Pulmonary artery endothelial cell (primary cell): ENCODE measurements at places on chromosomes 7 and 10. TPM values are rescaled to one million over a fixed set of nuclear protein-coding genes. Genes with fewer than 3 reads are reported as not detected.

DNA sequence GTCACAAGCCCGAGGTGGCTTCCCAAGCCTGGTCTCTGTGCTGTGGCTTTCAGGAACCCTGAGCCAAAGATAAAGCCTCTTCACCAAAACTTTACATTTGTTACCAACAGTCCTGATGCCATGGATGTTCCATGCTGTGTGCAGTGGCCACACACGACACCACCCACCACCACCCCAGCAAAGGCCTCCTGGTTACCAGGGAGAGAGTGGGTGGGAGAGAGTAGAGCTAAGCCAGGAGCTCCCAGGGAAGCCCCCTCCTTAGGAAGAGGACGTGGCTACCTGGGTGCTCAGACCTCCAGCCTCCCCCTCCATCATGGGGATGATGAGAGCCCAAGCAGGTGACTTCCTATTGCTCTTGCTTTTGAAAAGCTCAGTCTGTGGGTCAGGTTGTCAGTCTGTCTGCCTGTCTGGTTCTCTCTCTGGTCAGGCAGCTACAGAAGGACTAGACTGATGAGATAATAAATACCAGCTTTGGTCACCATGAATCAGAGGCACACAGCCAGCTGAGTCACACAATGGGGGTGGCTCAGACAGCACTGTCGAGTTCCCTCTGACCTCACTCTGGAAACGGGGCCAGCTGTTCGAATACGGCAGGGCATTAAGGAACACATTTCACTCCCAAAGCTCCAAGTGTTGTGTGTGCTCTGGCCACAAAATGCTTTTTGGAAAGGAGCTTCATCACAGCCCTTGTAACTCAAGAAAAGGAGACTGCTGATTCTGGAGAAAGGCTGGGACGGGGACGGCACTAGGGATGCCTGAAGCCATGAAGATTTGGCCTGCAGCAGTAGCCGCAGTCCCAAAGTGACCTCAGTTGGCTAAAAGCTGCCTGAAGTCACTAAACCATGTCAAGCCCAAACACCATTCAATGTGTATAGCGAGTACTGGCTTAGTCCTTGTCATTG is 166.0 kb downstream of the FANK1 start:
- peak; percentile 89 for DNase-seq

DNA sequence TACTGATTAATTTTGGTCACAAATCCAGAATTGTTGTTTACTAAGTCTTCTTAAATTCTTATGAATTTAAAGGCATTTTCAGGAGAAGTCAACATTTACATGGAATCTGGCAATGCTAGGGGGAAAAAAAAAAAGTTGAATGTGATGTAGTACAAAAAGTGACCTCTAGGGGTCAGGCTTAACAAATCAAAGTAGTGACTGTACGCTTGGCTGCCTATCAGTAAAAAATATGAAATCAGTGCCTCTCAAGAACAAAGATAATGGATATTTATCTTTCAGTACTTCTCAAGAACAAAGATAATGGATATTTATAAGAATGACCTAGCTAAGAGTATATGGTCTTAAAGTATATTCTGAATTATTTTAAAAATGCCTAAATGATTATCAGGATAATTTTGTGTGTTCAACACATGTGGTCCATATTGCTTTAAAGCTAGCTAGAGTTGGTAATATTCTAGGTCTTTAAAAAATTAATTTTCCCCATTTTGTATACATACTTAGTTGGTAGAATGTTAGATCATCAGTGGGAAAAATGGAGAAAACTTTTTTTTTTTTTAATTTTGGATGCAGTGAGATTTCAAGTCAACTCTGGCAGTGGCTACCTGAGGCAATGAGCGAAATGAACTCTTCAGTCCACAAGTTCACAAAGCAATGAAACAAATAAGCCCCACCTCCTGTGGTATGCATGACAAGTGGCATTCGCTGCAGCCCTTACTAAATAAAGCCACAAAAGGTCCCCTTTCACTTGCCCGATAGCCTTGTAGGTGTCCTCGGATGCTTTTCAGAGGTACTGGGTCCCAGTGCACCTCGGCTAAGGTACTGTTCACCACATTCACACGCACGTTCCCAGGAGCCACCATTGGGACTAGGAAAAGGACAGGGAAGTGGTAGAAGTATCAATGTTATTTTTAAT is 51.2 kb upstream of the LAMB4 start:
- peak; percentile 32 for DNase-seq

CHST15 gene
- 29.0 and 36.3 TPM in 2 replicates for total RNA-seq

- DNase-seq = no peak
Observed at GRCh38 chr7:74575811-74576210, 81.7 kb upstream of the GTF2I start.

- DNase-seq = peak; percentile 20
Observed at GRCh38 chr10:88848499-88848898, 3.1 kb downstream of the ANKRD22 start.

- DNase-seq = no peak
Observed at GRCh38 chr7:16982640-16983350, 101.0 kb upstream of the AGR3 start.

DNA sequence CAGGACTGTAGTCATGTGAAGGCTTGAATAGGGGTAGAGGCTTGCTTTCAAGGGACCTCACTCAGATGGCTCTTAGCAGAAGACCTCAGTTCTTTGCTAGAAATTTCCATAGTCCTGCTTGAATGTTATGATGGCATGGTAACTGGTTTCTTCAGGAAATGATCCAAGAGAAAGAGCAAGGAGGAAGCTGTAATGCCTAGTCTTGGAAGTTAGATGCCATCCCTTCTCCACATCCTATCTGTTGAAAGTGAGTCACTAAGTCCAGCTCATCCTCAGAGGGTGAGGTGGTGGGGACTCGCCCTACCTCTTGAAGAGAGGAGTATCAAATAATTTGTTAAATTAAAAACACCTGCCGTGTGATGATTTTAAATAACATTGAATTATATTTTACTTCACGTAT is 4.6 kb downstream of the MGAM start:
- no peak for DNase-seq

DNA sequence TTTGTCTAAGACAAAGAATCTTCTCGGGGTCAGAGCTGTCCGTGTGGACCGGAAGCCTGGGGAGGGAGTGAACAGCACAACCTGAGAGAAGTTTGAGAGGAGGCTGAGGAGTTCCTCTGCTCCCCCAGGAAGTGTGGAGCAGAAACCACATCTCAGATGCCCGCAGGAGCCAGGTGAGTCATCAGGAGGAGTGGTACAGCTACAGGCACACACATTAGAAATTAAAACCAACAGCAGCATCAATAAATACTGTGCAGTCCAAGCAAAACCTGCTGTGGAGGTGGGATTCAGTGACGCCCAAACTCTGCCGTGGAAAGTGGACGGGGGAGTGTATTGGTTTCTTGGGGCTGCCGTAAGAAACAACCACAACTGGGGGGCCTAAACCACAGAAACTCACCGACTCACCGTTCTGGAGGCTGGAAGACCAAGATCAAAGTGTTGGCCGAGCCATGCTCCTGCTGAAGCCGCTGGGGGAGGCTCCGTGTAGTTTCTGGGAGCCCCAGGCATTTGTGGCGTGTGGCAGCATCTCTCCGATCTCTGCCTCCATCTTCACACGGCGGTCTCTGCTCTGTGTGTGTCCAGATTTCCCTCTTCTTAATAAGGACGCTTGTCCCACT is 31.2 kb upstream of the GARS1 start:
- no peak for DNase-seq

- no peak for DNase-seq
Observed at GRCh38 chr7:17530244-17530643, 231.8 kb downstream of the AHR start.

- DNase-seq = no peak
Observed at GRCh38 chr10:114749510-114749909, 72.1 kb upstream of the FHIP2A start.

DNA sequence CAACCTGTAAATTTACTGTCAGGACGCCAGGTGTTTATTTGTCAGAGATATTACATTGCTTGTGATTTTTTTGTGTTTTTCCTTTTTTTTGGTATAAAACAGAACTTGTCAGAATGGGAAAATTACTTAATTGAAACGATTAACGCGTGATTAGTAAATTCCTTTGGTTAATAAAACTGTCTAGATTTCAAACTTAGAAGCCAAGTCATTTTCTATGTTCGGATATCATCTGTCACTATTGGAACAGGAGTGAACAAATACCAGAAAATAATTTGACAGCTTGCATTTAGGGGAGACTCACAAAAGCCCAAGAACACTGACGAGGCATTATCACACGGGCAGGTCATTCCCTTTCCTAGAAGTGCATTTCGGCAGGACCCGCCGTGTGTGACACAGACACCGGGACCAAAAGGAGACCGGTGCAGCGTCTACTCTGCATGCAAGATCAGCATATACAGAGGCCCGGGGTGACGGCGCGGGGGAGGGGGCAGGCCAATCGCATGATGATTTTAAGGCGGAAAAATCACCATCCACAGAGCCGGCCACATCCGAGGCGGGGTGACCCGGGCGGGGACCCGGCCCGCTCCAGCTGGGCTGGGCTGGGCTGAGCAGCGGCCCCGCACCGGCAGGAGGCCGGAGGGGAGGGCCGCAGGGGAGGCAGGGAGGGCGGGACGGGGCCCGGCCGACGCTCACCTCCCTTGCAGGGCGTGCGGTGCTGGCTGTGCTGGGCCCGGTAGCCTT is 841 bp downstream of the GLUD1 start:
- DNase-seq = no peak

GRCh38 chr7:94041529-94041928 is 37.4 kb upstream of the BET1 start:
- DNase-seq = peak; percentile 57

- DNase-seq = no peak
Observed at GRCh38 chr7:26593393-26593792, 271.0 kb downstream of the SKAP2 start.

- peak; percentile 49 for DNase-seq
Observed at GRCh38 chr7:107180378-107180777, 11.6 kb downstream of the HBP1 start.

- no peak for DNase-seq
Observed at GRCh38 chr7:85154282-85154937, 32.4 kb downstream of the SEMA3D start.

IFIT1B gene
- not detected in 2 replicates for total RNA-seq

DNA sequence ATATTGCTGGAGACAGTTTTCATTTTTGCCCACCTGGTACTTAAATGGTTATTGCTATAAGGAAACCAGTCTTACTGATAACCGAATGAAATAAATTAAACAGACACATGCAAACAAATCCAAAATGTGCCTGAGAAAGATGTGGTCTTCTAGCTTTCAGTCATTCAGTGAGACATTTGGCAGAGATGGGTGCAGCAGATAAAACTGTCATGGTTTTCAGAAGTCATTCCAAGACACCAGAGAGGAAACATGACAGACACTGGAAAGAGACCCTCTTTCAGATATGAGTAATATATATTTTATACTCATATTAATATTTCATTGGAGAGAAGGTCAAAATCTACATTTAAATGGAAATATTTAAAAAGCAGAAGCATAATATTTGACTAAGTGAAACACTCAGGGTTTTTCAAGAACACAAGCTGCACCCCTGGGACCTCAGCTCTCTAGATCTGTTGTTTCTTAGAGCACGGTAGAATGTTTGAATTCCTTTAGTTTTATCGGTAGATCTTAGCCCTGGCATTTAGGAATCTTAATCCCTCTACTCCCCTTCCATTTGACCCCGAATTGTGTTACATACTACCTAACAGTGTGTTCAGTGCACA is 246.1 kb downstream of the AUTS2 start:
- no peak for DNase-seq

IGFBP1 gene
- 0.26 and 2.1 TPM in 2 replicates for total RNA-seq

OR6V1 gene
- total RNA-seq = not detected in 2 replicates

TRIM50 gene
- total RNA-seq = not detected in 2 replicates

GRCh38 chr7:147659036-147659995 is 931.2 kb upstream of the C7orf33 start:
- no peak for DNase-seq

DNA sequence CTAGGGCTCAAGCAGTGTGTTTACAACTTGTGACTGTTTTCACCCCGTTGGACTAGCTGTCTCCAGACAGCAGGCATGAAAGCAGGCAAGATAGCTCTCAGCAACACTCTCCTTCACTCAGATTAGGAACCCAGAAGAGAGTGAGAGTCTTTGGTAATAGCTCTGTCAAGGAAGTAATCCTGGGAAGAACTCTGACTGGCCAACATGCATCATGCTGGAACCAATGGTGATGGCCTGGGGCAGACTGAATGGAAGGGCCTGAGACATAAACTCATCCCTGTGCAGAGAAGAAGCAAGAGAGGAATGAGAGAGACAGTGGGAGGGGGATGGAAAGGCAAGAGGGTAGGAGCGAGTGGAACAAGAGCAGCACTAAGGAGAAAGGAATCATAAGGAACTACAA is 48.9 kb downstream of the AKR1D1 start:
- no peak for DNase-seq

DNA sequence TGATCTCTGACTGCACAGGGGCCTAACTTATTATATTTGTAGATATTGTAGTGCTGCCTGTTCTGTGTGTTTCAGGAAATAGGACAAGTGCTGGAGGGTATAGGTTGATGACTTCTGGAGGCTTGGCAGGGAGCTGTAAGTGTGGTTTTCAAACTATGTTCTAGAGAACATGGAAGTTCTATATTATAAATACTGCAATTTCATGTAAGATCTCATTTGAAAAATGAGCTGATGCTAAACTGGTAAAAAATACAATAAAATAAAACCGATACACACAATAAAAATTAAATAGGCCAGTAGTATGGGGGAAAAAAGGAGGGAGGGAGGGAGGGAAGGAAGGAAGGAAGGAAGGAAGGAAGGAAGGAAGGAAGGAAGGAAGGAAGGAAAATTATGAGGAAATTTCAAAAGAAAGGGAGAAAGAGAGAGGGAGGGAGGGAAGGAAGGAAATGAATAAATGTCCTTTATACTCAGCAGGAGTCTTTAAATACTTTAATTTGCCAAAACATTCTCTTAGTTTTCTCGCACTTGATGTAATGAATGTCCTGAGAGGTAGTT is 181.3 kb downstream of the KIAA1217 start:
- no peak for DNase-seq
